Hindlimb muscle (tissue), 1 donor: ENCODE measurements at places on chromosomes 1 and 21. TPM values are rescaled to one million over a fixed set of nuclear protein-coding genes. Genes with fewer than 3 reads are reported as not detected.

The NRAS gene
- polyA plus RNA-seq = 46.5 TPM

The GBP7 gene
- not detected for polyA plus RNA-seq

The DIO1 gene
- polyA plus RNA-seq = not detected

The SLFNL1 gene
- 0.68 TPM for polyA plus RNA-seq

The ROR1 gene
- polyA plus RNA-seq = 9.5 TPM

The JAM2 gene
- 50.0 TPM for polyA plus RNA-seq

The RCSD1 gene
- 60.8 TPM for polyA plus RNA-seq

The SPATA45 gene
- 0.40 TPM for polyA plus RNA-seq

The CELA3A gene
- polyA plus RNA-seq = not detected

The CRYBG2 gene
- 0.40 TPM for polyA plus RNA-seq

The RPRD2 gene
- polyA plus RNA-seq = 30.1 TPM

DNA sequence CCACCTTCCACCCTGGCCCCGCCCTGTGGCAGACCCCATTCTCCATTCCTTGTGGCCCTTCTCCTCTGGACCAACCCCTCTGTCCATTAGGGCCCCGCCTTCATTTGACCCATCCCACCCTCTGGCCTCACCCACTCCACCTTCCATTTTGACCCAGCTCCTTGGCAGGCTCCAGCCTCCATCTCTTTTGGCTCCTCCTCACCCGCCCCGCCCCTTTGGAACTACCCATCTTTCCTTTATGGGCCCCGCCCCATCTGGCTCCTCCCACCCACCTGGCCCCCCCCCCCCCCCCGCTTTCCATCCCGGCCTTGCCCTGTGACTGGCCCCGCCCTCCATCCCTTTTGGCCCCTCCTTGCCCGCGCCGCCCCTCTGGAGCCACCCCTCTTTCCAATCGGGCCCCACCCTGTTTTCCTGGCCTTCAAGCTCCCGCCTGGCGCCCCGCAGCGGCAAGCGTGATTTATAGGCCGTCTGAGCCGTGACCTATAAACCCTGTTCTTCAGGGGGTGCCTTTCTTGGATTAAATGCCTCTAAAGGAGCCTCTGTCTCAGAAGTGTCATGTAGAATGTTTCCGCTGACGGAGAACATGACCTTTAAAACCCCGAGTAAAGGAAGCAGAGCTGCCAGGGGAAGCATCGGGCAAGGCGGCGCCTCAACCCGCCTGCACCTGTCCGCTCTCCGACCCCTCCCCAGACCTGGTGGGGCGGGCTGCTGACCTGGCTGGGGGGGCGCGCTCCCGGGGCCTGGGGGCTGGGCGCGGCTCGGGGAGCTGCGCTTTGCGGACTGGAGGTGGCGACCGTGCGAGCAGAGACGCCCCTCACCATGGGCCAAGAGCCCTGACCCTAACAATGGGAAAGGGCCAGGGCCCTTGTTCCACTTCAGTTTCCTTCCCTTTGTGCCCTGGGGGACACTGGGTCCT lies 178.0 kb downstream of the CAMTA1 start:
- DNase-seq = no peak

DNA sequence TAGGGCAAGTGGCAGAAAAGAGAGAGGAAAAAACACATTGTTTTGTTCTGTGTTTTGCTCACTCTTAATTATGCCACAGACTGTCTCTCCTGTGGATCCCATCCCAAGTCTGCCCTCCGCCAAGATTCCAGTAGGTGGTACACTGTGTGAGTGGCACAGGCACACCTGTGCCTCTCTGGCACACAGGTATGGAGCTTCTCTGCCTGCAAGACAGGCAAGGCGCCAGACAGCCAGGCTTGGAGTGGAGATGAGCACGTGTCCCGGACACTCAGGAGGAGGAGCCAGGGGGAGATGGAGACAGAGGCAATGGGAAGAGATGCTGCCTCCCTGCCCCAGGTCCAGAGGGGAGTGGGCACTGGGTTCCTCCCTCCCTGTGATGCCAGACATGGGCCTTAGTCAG lies 6.5 kb upstream of the GRIK3 start:
- DNase-seq = no peak

GRCh38 chr1:11339346-11340232 lies 66.6 kb downstream of the UBIAD1 start:
- DNase-seq = peak; percentile 34

GRCh38 chr1:72324451-72324850 lies 42.1 kb upstream of the NEGR1 start:
- DNase-seq = no peak

DNA sequence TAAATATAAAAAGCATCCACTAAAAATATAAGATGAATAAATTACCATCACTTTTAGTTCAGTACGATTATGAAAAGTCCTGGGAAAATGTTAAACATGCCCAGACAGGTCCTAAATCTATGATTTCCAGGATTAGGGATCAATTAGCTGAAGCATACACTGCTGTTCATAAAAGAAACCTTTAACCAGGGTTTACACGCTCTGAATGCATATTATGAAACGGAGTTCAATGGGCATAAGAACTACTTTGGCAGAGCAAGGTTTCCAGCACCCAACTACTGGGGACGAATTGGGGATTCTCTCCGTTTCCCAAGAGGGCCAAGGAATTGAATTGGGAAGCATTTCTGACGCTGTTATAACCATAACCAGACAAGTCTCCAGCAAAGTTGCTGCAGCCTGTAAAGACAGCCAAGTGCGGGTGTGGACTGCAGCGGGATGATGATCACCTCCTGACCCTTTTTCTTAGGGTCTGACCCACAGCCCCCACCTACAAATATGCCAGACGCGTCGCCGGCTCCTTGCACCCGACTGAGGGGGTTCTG lies 1.6 kb downstream of the SLC30A1 start:
- no peak for DNase-seq

- no peak for DNase-seq
These were observed 164.0 kb upstream of the CXADR start for GRCh38 chr21:17348849-17349248.

- DNase-seq = no peak
These were observed 1.2 kb downstream of the CROCC start for GRCh38 chr1:16922885-16923431.

DNA sequence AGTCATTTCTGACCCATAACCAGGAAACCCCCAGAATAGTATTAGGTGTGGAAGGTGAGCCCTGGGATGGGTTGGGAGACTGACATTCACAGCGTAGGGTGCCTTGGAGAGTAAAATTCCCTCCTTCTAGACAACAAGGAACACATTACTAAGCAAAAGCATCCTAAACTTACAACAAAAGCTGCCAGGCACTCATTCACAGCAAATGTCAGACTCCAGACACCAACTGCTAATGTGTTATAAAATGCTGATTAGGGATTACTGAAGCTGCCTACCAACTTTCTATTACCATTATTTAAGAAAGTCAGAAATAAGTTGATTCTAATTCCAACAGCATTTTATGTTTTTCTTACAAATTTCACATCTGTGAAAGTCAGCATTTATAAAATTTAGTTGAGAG lies 40.0 kb upstream of the C1orf87 start:
- no peak for DNase-seq

DNA sequence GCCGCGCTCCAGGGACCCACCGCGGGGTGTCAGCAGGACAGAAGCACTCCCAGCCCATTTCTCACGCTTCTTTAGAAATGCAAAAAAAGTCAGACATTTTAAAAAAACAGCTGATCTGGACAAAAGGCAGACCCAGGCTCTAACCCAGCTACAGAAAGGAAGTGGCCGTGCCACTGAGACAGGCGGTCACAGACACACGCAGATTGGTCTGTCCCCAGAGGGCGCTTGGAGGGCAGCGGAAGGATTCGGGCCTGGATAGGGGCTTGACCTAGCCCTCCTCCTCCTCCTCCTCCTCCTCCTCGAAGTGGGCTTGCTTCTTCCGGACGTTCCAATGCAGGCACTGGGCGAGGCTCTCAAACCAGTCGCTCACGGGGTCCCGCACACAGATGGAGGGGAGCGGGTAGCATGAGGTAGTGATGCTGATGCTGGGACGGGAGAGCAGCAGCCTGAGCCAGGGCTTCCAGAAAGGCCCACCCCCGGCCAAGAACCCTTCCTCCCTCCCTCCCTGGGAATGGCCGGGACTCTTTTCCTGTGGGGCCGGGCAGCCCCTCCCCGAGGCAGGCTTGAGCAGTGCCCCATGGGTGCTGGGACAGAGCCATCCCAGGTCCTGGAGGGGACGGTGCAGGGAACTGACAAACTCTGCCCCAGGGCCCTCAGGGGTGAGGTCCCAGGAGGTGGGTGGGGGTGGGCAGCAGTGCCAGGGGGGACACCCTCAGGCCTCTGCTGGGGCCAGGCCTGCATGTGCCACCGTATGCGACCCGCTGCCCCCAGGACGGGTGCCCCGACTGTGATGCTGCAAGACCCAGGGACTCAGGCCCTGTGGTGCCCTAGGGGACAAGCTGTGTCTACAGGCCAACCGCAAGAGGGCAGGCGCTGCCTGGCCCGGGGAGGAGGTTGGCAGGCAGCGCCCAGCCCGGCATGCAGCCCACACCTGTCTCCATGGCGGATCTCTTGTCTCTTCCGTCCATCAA lies 25.3 kb downstream of the NADK start:
- DNase-seq = no peak

DNA sequence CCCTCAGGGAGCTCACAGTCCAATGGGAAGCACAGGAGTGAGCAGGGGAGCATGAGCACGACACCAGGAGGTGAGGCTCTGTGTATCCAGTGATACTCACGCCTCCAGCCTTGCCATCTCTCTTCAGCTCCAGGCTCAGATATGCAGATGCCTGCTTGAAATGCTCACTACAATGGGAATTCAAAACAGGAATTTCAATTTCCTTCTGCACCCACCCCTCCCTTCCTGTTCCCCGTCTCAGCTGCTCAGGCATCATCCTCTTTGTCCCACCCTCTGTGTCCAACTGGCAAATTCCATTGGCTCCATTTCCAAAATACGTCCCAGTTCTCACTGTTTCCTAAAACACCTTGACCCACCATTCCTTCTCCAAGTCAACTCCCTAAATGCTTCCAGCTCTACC lies 58.9 kb downstream of the FBXO2 start:
- no peak for DNase-seq

GRCh38 chr1:21270086-21270689 lies 20.1 kb downstream of the ECE1 start:
- no peak for DNase-seq

DNA sequence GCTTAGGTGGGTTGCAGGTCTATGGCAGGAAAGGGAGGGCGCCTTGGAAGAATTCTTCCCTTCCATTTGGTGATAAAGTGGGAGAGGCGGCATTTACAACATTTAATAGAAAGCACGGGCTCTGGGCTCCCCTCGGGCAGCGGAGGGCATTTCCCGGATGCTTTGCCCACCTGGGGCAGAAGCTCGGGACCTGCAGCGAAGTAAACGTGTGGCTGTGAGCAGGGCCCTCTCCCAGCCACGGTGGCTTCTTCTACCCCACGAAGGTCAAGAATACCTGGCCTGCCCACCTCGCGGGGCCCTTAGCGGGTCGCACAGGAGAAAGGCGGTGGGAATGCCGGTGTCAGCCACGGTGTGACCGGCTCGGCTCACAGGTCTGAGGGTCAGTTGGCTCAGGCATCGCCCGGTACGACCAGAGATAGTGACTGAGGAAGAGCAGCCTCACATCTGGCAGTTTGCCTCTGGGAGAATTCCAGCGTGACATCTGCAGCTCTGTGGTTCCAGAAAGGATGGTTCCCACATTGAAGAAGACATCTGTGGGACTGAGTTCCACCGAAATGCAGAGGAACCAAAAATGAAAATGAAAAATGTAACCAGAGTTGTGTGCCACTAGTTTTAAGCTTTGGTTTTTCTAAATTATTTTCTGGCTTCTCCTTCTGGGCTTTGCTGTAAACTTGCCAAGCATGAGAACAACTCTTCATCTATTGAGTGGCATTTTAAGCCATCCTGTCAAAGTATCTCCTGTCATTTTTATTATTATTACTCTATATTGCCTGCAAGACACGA lies 720 bp upstream of the F3 start:
- peak; percentile 70 for DNase-seq

GRCh38 chr1:63984930-63985290 lies 211.1 kb downstream of the ROR1 start:
- DNase-seq = no peak

- no peak for DNase-seq
These were observed 91.8 kb downstream of the FOXD2 start for GRCh38 chr1:47529520-47530098.

DNA sequence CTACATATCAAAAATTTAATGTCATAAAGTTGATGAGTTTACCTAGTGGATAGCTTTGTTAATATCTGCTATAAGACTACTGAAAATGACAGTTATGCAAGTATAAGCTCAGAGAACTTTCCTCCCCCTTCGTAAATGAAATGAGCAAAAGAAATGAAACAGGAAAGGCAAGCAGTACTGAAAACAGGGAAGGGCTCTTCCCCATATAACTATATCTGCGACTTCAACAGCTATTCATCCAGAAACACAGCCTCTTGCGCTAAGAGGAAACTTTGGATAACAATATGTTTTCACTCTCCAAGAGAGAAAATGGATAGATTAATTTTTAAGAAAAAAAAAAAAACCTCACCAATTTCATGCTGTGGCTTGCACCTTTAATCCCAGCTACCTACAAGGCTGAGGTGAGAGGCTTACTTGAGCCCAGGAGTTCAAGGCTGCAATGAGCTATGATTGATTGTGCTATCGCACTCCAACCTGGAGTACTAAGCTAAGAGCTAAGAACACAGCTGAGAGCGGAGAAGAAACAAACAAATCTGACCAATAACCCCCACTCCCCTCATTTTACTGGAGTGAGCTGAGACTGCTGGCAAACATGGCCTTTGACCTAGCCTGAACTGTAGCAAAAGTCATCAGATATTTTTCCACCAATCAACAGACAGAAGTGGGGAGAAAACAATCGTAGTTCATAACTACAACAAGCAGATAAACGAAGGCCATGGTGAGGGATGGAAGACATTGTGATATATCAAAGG lies 29.0 kb downstream of the METTL18 start:
- no peak for DNase-seq

DNA sequence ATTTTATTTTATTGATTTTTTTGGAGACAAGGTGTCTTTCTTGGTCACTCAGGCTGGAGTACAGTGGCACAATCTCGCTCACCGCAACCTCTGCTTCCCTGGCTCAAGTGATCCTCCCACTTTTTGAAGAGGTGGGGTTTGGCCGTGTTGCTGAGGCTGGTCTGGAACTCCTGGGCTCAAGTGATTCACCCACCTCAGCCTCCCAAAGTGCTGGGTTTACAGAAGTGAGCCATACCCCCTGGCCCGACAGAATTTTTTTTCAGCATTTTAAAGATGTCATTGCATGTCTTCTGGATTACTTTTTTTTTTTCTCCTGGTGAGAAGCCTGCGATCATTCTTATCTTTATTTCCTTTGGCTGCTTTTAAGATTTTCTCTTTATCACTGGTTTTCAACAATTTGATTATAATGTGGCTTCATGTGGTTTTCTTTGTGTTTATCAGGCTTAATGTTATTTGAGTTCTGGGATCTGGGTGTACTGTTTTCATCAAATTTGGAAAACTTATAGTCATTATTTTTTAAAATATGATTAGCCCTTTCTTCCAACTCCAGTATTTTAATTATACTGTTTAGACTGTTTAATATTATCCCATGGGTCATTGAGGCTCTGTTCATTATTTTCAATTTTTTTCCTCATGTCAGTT lies 23.1 kb upstream of the PTBP2 start:
- no peak for DNase-seq

GRCh38 chr21:34510148-34511142 lies 1.6 kb downstream of the KCNE1 start:
- DNase-seq = no peak
